Stimulated activated CD8-positive, alpha-beta memory T cell treated with anti-CD3 and anti-CD28 coated beads, Interleukin-4, amount 100 ng/mL, for 1 hour (primary cell): ENCODE measurements at places on chromosomes 2 and 18.

DNA sequence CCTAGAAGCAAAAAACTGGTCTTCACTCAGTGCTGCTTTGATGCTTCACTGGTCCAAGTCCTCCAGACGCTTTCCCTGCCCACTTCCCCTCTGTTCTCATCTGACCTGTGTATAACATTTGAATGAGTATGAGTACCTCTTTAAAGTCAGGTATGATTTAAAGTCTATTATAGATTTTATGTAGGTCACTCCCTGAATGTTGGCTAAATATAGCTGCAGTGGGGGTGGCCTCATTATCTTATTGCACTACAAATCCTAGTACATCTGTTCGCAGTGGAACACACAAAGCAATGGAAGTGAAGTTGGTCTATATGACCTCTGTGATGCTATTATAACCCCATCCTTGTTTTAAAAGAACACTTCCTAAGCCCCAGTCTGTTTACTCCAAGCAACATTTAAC lies 33.2 kb downstream of the ARHGEF33 start:
- no peak for DNase-seq

DNA sequence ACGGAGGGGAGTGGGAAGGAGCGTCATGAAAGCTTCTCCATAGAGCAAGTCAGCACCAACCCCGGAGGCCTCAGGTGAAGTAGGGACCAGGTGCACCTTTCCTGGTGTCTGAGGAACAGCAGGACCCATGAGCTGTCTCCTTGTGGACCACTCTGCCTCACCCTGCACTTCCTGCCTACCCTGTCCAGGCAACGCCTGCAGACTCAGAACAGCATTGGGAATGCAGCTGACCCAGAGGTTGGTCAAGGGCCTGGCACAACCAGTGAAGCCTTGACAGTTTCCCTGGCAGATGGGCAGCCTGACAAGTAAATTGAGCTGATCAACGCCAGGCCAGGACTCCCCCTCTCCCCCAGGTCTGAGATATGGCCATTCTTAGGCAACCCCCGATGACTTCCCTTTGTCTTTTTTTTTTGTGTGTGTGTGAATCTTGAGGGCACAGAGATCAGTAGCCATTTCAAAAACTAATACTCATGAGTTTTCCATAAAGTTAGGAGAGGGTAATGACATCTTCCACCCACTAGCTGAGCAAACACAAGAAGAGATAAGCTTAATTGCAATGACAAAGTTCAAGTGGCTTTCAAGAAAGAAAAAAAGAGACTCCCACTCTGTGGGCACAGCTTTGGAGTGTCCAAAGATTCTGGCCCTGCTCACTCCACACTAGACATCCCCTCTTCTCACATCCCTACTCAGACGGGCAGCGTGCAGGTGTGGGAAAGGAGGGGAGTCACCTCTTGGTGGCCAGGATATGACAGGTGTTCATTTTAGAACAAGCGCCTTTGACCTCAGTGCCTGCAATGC lies 3.5 kb upstream of the FABP1 start:
- no peak for DNase-seq

DNA sequence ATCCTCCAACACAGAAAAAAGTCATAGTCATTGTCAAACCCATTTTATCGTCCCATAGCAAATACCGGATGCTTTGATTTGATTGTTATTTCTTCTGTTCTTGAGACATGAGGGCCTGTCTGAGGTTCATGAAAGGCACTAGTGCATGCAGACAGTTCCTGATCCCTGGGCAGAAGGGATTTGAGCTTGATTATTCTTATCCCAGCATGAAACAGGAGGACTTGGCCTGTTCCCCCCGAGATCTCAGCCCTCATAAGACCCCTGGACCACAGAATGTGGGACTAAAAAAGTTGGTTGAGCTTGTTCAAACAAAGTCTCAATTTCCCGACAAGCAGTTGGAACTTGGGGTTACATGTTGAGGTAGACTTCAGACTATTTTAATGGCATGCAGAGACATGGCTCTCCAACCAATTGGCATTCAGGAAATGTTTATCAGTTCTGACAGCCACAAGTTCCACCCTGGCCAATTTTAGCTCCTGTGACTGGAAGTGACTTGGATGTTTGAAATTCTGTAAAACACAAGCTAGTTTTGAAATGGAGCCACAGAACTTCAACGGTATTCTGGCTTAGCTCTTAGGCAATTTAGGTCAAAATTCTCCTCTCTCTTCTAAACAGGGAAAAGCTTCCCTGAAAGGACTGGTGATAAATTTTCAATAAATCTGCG lies 366.9 kb upstream of the SLC14A2 start:
- DNase-seq = no peak

DNA sequence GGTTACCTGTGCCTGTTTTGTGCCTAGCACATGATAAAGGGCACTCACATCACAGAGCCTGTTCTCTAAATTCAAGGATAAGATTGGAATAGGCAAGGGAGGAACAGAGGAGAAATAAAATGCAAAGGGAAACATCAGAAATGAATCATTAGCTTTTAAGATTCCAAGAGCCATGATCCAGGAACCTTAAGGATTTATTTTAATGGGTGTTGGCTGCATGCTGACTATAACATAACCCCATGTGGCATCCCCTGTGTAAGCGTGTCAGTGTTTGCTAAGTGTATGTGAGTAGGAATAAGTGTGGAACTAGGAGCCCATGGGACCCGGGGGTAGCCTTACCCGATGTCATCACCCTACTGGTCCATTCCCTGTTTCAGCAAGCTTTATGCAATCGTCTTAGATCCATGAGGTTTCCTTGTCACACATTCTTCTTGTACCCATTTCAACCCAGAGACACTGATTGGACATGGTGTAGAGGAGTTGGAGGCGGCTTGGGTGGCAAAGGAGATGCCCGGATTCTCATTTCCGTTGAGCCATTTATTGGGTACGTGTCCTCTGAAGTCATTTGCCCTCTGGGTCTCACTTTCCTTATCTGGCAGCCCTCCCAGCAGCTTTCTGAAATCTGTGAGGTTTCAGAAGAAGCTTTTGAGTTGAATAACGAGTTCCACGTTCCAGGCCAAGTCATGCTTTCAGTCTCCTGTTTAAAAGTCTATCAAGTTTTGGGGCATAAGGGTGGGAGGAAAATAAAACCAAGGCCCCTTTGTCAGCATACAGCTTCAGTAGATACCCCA lies 117.0 kb downstream of the MGAT5 start:
- DNase-seq = no peak

DNA sequence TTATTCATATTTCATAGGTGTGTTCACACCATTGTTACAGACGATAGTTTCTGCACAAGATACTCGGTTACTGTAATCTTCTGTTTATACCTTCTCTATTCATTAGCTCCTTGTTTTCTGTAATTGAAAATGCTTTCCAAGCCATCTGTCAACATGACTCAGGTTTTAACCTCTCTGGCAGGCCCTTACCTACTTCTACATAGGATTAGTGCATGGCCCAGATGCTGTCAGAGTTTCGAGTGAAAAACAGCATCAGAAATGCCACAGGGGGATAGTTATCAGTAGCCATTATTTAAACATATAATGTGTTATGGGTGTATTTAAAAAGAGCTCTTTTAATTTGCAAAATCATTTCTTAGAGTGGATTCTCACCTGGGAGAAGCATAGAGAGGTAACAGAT lies 596.4 kb downstream of the FBXO15 start:
- no peak for DNase-seq

DNA sequence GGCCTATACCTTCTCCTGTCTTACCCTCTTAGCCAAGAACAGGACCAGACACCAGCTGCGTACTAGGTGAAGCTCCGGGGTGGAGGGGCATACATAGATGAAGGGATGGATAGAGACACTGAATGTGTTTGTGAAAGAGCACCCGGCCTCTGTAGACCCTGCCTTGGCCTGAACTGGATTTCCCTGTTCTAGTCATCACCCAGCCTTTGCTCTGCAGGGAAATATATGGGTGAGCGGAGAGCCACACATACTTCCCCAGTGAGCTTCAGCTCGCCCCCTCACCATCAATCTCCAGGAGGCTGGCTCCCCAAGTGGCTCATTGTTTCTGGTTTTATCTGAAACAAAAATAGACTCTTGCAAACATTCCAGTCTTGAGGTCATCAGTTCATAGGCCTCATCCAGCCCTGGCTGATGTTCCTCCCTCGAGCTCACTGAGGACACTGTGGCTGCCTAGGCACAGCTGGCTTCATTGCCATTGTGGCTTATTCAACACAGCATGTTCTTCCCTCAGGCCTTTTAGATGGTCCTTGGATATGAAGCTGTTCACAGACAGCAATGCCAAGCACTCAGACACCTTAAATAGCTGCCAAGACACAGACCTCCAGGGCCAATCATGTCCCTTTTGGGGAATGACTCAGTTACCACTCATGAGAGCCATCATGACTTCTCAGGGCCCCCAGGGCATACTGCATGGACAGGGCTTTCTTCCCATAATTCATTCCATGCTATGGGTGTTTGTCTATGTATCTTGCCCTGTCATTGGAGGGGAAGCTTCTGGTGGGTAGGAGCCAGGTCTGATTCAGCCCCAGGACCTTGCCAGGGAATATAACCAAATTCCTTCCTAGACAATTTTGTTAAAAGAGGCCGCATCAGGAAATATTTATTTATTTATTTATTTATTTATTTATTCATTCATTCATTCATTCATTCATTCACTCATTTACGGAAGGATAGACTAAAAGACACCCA lies 82.4 kb downstream of the TTC32 start:
- no peak for DNase-seq

DNA sequence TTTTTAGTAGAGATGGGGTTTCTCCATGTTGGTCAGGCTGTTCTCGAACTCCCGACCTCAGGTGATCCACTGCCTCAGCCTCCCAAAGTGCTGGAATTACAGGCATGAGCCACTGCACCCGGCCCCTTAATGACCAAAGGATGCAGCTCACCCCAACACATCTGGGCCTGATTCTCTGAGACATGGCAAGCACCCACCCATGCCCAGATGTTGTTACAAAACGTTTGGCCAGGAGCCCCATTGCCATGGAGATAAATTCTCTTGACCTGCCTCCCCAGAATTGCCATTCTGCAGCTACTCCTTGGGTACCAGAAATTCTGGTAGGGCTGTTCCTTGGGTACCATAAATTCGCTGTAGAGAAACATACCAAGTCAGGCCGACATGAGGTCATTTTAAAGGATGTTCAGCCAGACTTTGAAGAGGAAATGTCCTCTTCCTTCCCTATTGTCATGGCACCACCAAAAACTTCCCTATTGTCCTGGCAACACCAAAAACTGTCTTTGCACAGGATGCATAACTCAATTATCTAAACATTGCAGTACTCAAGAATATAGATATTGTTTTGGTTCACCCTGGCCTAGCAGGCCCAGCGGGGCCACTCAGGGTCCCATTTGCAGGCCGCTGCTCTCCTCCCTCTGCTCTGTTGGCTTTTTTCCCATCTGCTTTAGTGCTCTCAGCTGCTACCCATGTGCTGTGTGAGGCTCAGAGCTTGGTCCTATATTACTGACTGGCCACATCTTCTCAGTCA lies 160.9 kb upstream of the TTC39C start:
- DNase-seq = no peak

GRCh38 chr18:7941533-7941932 lies 374.4 kb downstream of the PTPRM start:
- DNase-seq = no peak

DNA sequence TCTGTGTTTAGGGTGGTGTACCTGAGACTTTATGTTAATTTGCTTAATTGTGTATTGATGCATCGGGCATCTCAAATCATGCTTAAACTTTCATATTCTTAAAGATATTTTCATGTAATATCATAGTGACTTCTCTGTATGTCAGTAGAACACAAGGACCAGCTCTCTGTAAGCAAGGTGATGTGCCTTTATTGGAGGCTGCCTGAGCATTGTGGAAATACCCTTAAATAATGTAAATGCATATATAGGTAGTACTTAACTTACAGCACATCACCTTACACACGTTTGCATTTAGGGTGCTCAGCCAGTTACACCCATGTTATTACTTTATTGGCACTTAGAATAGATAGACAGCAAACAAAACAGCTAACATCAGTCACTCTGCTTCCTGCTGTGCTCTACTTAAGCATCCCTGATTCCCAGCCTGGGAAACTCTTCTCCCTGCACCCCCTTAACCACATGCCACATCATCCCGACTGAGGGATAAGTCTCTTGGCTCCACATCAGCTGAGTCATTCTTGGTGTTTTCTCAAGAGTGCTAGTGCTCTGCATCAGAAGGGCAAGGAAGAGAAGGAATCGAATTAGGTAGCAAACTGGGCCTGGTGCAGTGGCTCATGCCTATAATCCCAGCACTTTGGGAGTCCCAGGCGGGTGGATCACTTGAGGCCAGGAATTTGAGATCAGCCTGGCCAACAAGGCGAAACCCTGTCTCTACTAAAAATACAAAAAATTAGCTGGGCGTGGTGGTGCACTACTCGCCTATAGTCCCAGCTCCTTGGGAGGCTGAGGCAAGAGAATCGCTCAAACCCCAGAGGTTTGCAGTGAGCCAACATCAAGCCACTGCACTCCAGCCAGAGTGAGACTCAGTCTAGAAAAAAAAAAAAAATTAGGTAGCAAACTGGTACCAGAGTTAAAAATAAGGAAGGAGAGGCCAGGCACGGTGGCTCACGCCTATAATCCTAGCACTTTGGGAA lies 108.7 kb downstream of the MAP3K20 start:
- no peak for DNase-seq

- DNase-seq = no peak
These were observed 171.5 kb upstream of the SIX2 start for GRCh38 chr2:45180779-45181178.

- no peak for DNase-seq
These were observed 54.9 kb downstream of the DSC3 start for GRCh38 chr18:30987467-30988241.

- no peak for DNase-seq
These were observed 75.5 kb upstream of the GATA6 start for GRCh38 chr18:22093731-22094357.

DNA sequence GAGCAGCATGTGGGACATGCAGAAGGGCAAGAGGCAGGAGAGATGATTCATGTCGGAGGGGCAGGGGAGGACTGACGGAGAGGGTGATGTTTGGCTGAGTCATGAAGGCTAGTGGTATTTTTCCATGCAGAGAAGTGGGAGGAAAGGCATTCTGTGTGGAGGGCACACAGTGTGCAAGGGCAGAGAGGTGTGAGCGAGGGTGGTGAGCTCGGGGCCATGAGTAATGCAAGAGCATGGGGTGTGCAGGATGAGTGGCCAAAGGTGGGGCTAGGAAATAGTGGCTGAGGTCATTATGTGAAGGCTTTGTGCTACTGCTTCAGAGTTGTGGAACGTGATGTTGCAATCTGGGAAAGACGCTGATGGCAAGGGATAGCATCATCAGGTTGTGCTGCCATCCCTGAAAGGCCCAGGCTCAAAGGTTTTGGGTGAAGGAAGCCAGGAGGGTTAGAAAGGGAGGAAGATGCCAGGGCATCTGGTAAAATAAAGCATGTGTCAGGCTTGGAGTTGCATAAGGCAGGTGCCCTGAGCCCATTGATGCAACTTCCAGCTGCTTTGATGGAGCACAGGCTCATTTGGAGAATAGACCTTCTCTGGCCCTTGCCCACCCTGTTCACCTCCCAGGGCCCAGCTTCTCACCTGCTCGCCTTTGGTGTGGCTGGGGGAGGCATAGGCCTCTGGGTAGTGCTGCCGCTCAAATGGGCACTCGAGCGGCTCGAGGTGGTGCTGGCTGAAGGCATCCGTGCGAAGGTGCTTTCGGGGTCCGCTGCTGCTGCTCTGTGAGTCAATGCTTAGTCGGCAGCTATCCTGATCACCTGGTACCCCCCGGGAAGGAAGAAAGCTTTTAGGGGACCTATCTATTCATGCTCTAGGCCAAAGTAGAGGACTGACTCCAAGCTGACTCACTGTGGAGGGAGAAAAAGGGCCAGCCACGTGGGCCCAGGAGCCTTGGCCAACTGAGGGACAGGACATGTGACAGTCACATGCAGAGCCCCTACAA lies 37.5 kb downstream of the PAX8 start:
- no peak for DNase-seq
